HFF-Myc (cell line): ENCODE measurements at places on chromosomes 4 and X.

GRCh38 chrX:25296850-25297249, 281.1 kb upstream of the ARX start:
- DNase-seq = no peak

GRCh38 chr4:26105815-26106699, 192.0 kb downstream of the SMIM20 start:
- DNase-seq = no peak

DNA sequence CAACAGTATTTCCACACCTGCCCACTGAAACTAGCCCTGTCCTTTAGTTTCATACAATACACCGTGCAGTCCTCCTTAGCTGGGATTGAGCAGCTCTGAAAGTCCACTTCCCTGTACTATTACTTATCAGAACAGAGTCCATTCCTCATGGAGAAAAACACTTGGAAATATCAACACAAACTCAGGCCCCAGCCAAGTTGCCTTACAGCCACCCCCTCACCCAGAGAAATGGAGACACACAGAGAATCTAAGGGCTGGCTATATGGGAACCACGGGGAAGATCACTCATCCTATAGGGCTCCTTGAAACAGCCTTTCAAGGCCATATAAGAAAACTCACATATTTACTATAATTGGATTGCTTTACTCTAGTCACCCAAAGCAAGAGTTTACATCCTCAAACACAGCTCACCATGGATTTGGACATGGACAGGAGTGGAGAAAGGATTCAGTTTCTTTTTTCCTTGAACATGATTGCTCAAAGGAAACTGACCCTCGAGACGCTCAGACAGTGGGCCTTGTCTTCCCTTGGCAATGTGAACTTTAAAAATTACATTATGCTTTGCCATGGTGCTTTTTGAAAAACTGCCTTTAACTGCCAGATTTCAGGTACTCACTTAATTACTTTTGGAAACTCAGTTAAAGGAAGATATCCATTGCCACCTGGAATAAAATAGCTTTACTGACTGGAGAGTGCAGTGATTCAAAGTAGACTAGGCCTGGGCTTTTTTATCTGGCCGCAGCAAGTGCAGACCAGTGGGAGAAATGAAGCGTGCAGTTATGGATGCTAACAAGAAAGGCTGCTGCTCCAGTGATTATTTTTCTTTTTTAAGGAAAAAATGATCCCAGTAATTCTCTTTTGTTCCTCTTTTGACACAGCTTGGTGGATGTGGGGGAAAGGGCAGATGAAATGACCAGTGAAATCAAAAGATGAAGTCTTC, 1.6 kb downstream of the SCARB2 start:
- DNase-seq = no peak

DNA sequence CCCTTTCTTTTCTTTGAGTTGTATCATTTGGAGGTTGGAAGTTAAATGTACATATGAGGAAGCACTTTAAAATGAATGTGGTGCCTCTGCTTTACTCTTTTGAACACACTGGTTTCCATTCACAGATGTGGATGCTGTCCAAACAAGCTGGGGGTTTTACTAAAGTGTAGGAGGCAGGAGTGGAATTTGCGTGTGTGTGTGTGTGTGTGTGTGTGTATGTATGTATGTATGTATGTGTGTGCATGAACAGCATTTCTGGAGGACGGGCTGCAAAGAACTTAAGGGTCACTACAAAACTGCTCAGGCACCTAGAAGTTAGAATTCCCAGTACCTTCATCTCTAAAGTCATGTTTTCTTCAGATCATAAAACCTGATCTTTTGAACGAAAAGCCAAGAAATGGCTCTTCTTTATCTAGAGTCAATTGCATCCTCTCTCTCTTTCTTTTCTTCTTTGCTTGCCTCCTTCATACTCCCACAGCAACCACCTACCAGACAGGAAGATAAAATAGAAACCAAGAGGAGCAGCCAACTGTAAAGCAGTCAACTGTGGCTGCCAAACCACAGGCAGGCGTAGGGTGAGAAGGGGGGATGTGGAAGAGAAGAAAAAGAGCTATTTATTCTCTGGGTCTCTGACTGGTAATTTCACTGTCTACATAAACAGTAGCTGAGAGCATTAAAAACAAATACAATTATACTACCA, 177.0 kb upstream of the RASGEF1B start:
- no peak for DNase-seq

- DNase-seq = no peak
These were observed 131.6 kb downstream of the EMCN start for GRCh38 chr4:100386270-100386669.

DNA sequence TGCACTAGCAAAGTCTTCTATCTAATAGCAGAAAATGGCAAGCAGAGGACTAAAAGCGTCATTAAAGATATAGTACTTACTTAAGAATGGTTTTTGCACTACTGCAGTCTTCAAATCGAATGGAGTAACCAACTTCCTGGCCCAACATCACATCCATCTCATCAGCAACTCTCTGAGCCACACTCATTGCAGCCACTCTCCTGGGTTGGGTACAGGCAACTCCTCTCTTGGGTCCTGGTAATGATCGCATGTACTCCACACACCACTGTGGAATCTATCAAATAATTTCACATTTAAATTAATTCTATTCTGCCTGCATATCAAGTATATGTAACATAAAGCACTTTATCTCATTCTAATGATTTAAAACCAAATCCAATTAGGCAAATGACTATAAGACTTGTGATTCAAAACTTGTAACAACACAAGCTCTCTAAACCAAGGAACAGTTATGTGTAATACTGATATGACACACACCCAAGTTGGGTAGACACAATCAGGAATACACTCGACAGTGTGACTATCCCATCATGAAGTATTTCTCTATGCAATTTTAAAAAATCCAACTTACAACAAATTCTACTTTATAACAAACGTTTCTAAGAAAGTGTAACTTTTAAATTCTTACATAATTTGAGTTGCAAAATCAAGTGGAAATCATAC, 13.6 kb downstream of the DHX15 start:
- DNase-seq = no peak

- no peak for DNase-seq
These were observed 6.8 kb downstream of the MSX1 start for GRCh38 chr4:4866124-4866865.

- DNase-seq = no peak
These were observed 1.6 kb downstream of the NHS start for GRCh38 chrX:17376431-17377077.

- no peak for DNase-seq
These were observed 4.7 kb downstream of the GLUD2 start for GRCh38 chrX:121052122-121052521.

DNA sequence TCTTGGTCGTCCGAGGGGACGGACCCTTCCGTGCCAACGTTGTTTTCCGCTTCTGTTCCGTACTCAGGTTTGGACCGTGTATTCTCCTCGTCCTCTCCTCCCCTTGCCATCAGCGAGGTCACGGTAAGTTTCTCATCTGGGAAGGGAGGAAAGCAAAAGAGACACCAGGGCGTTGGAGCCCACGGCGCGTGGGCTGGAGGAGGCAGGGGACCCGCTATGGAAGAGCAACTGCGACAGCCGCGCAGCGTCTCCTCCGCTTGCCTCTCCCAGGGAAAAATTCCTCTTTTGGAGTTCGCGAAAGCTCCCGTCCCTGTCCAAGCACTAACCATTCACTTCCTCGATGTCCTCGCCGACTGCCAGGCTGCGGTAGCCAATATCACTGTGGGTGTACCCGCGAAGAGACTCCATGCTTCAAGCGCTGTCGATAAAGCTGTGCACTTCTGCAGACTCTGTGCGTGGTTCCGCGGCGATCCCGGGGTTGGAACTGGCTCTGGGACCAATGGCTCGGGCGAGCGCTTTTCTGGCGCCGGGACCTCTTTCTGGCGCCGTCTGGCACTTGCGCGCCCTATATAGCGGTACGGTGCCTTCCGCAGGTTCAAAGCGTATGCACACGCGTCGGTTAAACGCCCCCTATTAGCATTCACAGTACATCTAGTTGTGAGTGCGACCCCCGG, at the start of gene ESX1:
TSS of gene ESX1 (minus strand) at position 492 of the 674 bp plus-strand sequence. CDS start at position 408, 84 bp downstream.
- no peak for DNase-seq

DNA sequence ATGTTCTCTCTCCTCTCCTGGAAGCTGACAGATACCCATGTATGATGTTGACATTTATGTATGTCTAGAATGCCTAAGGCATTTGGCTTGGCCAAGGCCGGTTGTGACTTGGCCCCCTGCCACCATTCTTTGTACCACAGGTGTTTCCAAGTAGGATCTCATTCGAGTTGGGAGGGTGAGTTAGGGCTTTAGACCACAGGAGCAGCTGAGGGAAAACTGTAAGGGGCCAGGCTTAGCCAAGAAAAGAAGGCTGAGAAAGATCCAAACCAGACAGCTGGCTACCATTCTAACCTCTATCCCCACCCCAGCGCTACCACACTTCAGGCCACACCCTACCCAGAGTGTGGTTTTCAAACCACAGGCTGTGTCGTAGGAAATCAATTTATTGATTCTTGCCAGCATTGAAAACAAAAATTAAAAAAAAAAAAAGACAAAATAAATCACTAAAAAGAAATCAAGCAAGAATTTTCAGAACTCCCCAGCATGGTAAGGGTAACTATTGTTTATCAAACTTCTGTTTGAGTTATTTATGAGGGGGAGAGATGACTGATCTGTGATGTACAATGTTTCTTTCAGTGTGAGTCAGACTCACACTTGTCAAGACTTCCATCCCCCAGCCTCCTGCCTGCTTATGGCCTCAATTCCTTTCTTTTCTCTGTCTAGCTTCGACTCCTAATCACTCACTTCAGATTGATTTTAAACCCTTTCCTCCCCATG, 9.9 kb downstream of the TMSB4X start:
- no peak for DNase-seq

DNA sequence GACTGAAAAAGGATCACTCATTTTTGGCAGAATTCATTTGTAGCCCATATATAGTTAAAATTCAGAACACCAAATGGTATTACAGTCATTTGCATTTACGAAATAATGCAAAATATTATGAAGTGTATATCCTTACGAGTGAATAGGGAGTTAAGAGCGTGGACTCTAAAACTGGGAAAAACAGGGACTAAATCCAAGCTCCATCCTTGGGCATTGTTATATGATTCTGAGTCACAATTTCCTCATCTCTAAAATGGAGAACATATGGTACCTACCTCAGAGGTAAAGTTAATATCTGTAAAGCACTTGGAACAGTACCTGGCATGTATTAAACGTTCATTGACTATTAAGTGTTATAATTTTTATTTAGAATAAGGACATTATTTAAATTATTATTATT, 106.3 kb downstream of the ZAR1 start:
- no peak for DNase-seq

- DNase-seq = peak; percentile 67
These were observed 33.2 kb upstream of the SLC9A7 start for GRCh38 chrX:46791927-46792809.

GRCh38 chr4:71867598-71867997, 83.7 kb upstream of the GC start:
- no peak for DNase-seq

- DNase-seq = no peak
These were observed 2.1 kb downstream of the CNGA2 start for GRCh38 chrX:151736685-151737084.

GRCh38 chr4:864456-865120, 38.7 kb upstream of the CPLX1 start:
- DNase-seq = no peak

- no peak for DNase-seq
These were observed 132.8 kb upstream of the STIM2 start for GRCh38 chr4:26727844-26728243.

DNA sequence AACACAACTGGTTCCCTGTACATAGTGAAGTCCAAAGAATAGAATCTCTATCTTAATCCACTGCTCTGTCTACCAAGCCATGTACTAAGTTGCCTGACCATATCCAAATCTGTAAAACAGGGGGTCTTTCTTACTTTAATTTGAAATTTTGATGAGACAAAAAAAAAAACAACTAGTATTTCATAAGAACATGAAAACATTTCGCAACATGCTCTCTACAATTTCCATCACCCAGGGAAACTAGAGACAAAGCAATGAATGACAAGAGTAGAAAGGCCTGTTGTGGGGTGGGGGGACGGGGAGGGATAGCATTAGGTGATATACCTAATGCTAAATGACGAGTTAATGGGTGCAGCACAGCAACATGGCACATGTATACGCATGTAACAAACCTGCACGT, 279.9 kb downstream of the PPP3CA start:
- DNase-seq = no peak

DNA sequence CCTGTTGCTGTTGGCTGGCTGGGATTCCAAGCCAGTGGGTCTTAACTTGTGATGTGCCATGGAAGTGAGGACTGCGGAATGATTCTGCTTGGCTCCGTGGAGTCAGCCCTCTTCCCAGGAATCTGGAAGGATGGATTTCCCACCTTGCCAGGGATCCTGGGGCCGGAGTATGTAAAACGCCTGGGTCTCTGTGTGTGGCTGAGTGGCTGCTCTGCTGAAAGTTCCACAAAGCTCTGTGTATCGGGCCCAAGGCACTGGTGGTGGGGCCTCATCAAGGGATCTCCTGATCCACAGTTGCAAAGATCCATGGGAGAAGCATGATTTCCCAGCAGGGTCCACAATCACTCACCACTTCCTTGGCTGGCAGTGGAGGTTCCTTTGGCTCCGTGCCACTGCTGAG, 24.1 kb upstream of the TMEM271 start:
- DNase-seq = no peak

- no peak for DNase-seq
These were observed 127.8 kb downstream of the BCOR start for GRCh38 chrX:39969819-39970504.

GRCh38 chrX:14013054-14013453, 16.6 kb downstream of the GEMIN8 start:
- DNase-seq = peak; percentile 71

- DNase-seq = no peak
These were observed 1.5 kb upstream of the PAQR3 start for GRCh38 chr4:78940752-78941151.

DNA sequence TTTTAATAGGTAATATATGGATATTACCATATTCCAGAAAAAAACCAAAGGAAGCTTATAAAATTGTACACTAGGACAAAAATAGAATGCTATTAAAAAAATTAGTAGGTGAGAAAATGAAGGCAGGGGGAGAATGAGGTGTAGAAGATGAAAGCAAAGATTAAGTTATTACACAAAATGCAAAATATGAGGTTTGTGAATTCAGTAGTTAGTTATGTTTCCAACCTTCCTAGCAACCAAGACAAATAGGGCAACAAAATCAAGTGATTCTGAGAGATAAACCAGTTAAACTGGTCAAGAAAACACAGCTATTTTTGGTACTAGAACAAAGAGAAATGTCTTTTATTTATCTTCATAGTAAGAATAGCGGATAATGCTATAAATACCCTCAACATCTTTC, 300.0 kb upstream of the RASGEF1B start:
- no peak for DNase-seq
